ENCODE measurements at places on chromosomes 3 and 15.

- DNase-seq = no peak
These were observed 174.9 kb upstream of the SNTN start for GRCh38 chr3:63477494-63478129.

DNA sequence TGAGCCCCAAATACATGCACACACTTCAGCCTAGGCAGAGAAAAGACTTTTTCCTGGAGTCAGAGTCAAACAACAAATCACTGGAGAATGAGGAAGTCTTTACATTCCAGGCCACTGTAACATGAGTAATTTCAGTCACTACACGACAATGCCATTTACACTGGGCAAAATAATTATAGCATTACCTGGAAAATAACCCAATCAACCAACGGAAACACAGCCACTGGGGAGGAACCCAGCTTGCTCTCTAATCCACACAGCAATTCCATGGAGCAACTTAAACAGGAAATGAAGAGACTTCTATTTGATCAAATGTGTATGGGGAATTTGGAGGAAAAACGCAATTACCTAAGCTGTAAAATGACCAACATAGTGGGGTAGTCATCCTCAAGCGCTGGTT, 15.2 kb downstream of the FSTL1 start:
- no peak for DNase-seq

GRCh38 chr3:63523100-63523499, 129.4 kb upstream of the SNTN start:
- no peak for DNase-seq

GRCh38 chr15:79140846-79141570, 50.4 kb upstream of the RASGRF1 start:
- no peak for DNase-seq

DNA sequence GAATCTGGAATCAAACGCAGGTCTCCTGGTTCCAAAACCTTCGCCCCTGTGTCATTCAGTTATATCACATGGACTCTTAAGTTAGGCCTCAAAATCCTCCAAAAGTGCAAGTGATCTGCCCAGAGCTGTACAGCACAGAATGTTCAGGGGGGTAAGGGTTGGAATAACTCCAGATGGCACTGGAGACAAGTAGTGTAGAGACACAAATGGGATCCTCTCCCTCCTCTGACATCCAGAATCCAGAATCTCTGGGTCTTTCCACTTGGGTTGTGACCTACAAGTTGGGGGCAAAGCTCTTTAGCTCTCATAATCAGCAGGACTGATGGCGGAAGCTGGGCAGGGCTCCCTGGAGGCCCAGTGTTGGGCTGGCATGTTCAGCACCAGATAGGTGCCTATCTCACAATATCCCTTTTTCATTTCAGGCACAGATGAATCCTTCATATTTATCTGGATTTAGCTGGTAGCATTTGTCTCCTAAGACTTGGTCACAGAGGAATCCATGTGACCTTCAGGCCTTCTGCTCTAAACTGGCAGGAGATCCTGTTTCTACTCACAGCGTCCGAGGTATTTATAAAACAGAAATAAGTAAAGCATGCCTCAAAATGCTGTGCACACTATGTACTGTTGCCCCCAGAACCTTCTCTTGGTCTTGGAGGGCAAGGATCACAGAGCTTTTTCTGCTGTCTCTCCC, 15.4 kb downstream of the ABHD2 start:
- no peak for DNase-seq

- no peak for DNase-seq
These were observed 7.9 kb upstream of the SPPL2A start for GRCh38 chr15:50773389-50773788.
